NCI-H446 (cell line): ENCODE measurements at places on chromosomes 3 and 15.

- no peak for DNase-seq
Measured at GRCh38 chr3:173862701-173863100, 465.2 kb downstream of the NLGN1 start.

GRCh38 chr15:62187910-62188309, 22.8 kb upstream of the C2CD4B start:
- DNase-seq, result no peak

DNA sequence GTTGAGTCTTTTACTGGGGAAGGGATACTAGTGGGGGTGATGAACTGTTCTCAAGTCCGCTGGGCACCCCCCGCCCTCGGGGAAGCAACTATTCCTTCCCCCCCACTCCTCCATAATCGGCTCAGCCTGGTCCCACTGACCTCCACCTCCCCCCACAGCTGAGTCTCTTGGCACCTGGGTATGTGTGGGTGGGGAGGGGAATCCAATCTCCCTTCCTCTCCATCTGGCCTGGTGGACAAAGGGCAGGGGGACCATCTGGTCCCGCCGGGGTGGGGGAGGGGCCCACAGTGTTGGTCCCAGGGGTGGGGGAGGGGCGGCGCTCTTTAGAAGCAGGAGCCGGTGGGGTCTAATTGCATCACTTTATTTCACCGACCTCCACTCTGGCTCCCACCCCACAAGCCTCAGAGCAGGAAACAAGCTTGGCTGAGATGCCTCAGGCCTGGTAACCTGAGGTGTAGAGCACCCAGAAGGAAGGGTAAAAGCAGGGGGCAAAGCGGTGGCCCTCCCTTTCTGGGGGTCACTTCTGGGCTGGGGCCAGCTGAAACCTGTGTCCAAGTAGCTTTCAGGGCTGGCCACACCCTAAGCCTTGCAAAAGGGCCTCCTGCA, 1.0 kb upstream of the PCBP4 start:
- DNase-seq, result no peak

GRCh38 chr15:101097111-101097510, 154.7 kb downstream of the CHSY1 start:
- DNase-seq, result no peak

- no peak for DNase-seq
Measured at GRCh38 chr3:73056845-73057150, 4.7 kb upstream of the EBLN2 start.

GRCh38 chr3:86766331-86766730, 224.6 kb downstream of the VGLL3 start:
- no peak for DNase-seq

DNA sequence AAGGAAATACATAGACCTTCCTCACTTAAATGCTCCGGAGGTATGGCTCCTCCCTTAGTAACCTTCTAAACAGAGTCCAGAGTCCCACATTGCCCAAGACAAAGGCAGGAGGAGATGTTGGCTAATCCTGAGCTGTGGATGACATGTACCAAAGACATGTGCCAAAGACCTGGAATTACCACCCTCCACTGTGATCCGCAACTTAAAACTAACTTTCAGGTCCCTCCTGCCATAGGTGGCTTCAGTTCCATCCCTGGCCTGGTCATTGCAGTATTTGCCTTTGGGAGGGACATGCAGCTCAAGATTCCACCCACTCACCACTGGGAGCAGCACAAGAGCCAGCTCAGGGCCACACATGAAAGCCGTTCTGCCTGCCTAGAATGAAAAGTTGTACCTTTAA, 28.0 kb downstream of the MYZAP start:
- DNase-seq, result no peak

DNA sequence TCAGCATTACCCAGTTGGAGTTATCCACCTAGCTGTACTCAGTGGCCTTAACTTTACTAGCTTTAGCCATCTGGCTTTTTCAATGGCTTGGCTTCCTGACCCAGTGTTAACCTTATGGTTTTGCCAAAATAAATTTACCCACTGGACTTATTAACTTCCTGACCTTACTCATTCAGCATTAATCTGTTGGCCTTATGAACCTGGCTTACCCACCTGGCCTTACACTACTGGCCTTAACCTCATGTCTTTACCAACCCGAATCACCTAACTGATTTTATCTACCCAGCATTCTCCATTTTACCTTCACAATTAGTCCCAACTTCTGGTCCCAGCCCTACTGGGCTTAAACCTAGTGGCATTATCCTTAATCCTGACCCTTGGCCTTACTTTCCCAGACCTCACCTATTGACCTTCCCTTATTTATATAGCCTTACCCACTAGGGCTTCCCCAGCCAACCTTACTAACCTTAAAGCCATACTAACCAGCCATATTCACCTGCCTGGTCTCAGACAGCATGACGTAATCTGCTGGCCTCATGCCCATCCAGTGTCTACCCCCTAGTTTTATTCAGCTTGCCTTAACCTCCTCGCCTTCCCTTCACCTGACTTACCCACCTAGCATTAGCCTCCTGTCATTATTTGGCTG, 100.0 kb downstream of the IL12A start:
- no peak for DNase-seq
